ENCODE measurements at places on chromosomes 11 and 22. TPM values are rescaled to one million over a fixed set of nuclear protein-coding genes. Genes with fewer than 3 reads are reported as not detected.
A peak's percentile ranks its signal among the peaks of the same experiment; 100 is the strongest.

GRCh38 chr11:27363576-27364117 is 632 bp upstream of the CCDC34 start:
- no peaks in the 10 kb centered on the region for H3K27me3 ChIP-seq
- peaks cover 6% of the 10 kb centered on the region for H3K4me1 ChIP-seq
- peaks cover 11% of the 10 kb centered on the region for H3K36me3 ChIP-seq
- H3K27ac ChIP-seq, result no peak overlapping the region
- H3K4me3 ChIP-seq, result peak overlapping the region; percentile 70

GRCh38 chr11:128687321-128687720 is 6.6 kb upstream of the FLI1 start:
- H3K4me1 ChIP-seq, result peaks cover 67% of the 10 kb centered on the region
- H3K27ac ChIP-seq, result no peak overlapping the region
- H3K27me3 ChIP-seq, result peaks cover 95% of the 10 kb centered on the region
- peak overlapping the region; percentile 55 for H3K4me3 ChIP-seq
- no peak for DNase-seq

DNA sequence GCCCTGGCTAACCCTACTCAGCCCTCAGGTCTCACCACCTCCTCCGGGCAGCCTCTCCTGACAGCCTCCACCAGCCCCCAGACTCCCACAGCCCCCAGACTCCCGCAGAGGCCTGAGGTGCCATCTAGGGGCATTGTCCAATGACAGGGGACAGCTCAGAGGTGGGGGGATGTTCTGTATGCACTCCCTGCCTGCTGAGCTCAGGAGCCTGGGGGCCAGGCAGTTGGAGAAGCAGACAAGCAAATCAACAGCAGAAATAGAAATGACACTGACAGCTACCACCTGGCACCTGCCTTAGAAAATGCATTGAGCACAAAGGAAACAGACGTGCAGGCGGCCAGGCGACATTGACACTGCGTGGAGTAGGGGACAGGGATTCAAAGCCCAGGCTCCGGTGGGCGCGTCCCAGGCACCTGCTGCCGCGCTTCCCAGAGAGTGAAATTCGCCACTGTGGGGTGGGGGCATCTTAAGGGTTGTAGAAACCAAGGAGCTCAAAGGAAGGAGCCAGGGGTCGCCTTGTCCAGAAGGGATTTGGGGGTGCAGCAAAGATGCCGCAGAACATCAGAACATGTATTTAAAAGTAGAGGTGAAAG is 22.5 kb upstream of the WNT7B start:
- no peak overlapping the region for H3K4me3 ChIP-seq
- H3K4me1 ChIP-seq, result peaks cover 75% of the 10 kb centered on the region
- no peaks in the 10 kb centered on the region for H3K27me3 ChIP-seq
- no peak for DNase-seq
- H3K36me3 ChIP-seq, result no peaks in the 10 kb centered on the region

DNA sequence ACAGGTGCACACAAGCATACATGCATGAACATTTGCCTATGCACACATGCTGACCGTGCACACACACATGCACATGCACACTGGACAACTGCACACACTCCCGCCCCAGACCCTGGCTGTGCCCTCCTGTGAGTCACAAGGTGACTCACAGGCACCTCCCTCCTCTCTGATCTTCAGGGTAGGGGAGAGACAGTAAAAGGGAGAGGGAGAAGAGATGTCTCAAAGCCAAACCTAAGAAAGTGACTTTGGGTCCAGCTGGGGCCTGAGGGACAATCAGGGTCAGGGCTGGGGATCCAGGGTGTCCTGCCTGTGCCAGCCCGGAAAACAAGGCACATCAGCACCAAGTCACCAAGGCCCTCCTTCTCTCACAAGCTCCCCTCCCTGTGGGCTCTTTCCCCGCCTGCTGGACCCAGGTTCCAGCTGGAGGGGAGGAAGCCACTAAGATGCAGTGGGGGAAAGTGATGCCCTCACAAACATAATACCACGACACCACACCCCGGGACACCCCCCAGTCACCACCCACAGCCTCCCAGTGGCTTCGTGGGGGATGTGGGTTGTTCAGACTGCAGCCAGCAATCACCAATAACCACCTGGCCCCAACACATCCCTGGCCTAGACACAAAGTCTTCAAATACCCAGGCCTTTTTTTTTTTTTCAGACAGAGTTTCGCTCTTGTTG is 39.3 kb downstream of the PDGFB start:
- no peaks in the 10 kb centered on the region for H3K36me3 ChIP-seq
- no peaks in the 10 kb centered on the region for H3K27me3 ChIP-seq

- no peaks in the 10 kb centered on the region for H3K36me3 ChIP-seq
- no peak for DNase-seq
- H3K27me3 ChIP-seq, result no peaks in the 10 kb centered on the region
- H3K27ac ChIP-seq, result no peak overlapping the region
Observed at GRCh38 chr22:44391015-44391414, 78.3 kb upstream of the SHISAL1 start.

DNA sequence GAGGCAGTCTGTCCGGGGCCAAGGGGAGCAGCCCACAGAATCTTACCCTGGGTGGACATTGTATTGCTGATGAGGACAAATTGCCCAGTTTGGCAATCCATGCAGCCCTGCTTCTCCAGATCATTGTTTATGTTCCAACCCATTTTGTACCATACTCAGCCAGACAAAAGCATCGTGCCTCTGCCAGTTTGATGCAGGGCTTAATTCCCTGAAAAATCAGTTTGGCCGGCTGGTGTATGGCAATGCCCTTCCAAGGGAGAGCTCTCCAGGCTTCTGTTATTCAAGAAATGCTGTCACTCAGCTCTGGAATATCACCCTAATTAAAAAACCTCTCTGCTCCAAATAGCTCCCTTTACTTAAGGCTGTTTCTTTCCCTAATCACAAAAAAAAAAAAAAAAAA is 697.7 kb downstream of the TBC1D22A start:
- DNase-seq, result no peak
- H3K27me3 ChIP-seq, result no peaks in the 10 kb centered on the region
- H3K4me1 ChIP-seq, result no peaks in the 10 kb centered on the region
- no peak overlapping the region for H3K27ac ChIP-seq

- peaks cover 42% of the 10 kb centered on the region for H3K36me3 ChIP-seq
- no peak for DNase-seq
- peak overlapping the region; percentile 63 for H3K4me3 ChIP-seq
Observed at GRCh38 chr11:704781-705645, 1.0 kb upstream of the EPS8L2 start.

- no peaks in the 10 kb centered on the region for H3K27me3 ChIP-seq
- no peak overlapping the region for H3K4me3 ChIP-seq
- no peak for DNase-seq
- H3K36me3 ChIP-seq, result no peaks in the 10 kb centered on the region
Observed at GRCh38 chr11:31247321-31247720, 122.2 kb downstream of the DCDC1 start.

DNA sequence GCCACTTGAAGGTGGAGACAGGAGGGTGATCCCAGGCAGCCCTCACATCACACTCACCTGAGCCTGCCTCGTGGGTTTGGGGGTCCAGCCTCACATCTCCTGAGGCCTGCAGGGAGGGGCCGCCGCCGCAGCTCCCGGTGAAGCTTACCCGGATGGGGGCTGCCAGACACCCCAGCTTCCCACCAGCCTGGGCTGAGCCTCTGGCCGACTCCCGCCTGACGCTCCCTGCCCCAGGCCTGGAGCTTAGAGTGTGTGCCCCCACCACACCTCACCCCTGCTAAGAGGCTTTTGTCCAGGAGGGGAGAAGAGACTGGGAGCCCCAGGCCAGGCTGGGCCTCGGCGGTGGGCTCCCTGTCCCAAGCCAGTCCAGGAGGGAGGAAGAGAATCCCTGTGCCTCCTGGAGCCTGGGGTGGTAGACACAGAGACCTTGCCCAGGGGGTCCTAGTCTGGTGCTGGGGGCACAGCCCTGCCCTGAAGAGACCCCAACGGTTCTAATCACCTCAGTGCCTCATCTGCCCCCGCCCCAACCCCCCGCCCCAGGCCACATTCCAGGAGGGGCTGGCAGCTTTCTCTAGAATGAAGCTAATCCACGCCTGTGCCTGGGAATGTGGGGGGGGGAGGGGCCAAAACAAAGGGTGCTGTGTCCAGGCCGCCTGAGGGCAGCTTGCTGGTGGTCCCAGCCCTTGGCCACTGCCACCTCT is at the start of gene SLC16A8:
SLC16A8 (minus strand) TSS at position 254 of the 701 bp plus-strand sequence. CDS start 1,311 bp downstream, outside the sequence.
- peaks cover 35% of the 10 kb centered on the region for H3K4me1 ChIP-seq
- H3K4me3 ChIP-seq, result no peak within 1 kb of the TSS
- no peaks in the 10 kb centered on the region for H3K27me3 ChIP-seq
- DNase-seq, result no peak
- H3K36me3 ChIP-seq, result no peaks in the 10 kb centered on the region

DNA sequence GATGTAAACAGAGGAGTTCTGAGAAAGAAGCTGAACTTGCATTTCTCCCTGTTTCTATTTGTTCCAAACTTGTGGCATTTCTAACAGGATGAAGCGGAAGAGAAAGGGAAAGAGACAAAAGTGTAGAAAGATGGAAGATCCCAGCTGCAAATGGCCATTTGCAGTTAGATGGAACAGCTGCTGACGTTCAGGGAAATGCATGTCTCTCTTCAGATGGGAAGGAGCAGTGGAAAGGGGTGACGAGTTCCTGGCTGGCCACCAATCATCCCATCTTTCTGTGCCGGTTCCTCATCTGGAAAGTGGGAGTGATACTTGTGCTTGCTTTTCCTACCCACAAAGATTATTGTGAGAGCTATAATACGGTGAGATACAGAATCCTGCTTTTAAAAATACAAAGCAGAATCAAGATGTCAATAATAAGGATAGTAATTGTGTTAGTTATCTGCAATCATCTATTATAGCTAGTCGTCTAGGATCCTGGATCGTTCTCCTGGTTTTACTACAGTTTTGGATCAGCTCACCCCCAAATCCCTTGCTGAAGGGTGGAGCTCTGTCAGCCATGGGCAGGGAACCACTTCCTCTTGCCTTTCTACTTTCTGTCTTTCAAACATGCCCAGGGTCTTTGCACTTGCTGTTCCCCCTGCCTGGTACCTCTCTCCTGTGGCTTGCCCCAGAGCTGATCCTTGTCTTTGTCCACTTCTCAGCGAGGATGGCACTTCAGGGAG is 1.2 kb upstream of the TIMP3 start:
- peak overlapping the region; percentile 95 for H3K27ac ChIP-seq
- no peaks in the 10 kb centered on the region for H3K36me3 ChIP-seq
- H3K4me3 ChIP-seq, result peak overlapping the region; percentile 96
- DNase-seq, result no peak
- no peaks in the 10 kb centered on the region for H3K27me3 ChIP-seq

- H3K4me1 ChIP-seq, result peaks cover 11% of the 10 kb centered on the region
- H3K4me3 ChIP-seq, result no peak overlapping the region
- H3K27ac ChIP-seq, result no peak overlapping the region
- no peaks in the 10 kb centered on the region for H3K27me3 ChIP-seq
- no peaks in the 10 kb centered on the region for H3K36me3 ChIP-seq
- peak; percentile 60 for DNase-seq
Observed at GRCh38 chr22:22870577-22871404, 16.8 kb upstream of the IGLL5 start.

DNA sequence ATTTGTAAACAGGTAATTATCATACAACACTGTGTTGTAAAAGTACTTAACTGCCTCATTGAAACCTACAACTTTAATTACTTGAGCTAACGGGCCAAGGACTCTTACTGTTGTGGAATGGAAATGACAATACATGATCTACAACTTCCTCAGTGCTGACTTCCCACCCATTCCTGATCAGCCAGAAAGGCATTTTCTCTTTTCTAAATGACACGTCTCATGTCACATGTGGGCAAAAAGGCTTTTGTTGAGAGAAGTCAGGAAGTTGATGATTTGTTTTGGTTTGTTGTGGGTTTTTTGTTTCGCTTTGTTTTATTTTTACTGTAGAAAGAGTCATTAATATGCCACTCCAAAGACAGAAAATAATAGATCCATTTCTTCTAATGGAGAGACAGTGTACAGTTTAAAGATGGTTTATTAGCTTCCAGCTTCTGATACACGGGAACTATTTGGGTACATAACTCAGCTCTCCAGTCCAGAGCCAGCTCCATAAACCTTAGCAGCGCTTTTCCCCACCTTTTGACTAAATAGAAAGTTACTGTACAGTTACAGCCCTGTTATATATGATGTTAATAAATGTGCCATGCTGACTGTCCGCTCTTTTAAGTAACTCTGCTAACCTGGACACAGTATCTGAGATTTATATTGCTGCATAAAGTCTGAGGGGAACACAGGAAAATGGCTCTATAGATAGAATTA is 509.4 kb upstream of the API5 start:
- no peaks in the 10 kb centered on the region for H3K36me3 ChIP-seq
- no peak overlapping the region for H3K27ac ChIP-seq
- DNase-seq, result no peak
- H3K4me1 ChIP-seq, result no peaks in the 10 kb centered on the region

DNA sequence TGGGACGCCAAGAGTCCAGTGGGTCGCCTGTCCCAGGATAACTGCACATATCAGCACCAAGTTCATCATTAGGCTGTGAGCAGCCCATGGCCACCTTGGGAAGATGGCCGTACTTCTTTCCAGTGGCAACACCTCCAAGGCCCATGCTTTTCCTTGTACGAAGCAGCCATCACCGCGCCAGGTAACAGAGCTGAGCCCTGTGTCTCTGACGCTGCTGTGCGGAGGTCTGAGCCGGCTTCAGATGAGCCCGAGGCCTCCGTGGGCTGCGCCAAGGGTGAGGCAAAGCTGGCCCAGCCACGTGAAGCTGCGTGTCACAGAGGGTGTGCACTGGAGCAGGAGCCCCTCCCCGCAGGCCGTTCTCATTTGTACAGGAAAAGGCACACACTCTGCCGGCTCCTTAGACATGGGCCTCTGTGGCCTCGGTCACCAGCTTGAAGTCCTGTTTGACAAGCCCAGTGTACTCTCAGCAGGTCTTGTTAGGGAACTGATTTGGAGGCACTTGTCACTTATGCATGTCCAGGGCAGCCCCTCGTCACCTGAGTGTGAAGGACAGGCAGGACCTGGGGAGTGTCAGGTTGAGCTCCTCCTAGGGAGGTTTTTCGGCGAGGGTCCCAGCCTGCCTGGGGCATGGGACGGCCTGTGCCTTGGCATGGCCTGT is 401.5 kb downstream of the TBC1D22A start:
- H3K4me1 ChIP-seq, result peaks cover 3% of the 10 kb centered on the region
- H3K27me3 ChIP-seq, result no peaks in the 10 kb centered on the region
- H3K27ac ChIP-seq, result no peak overlapping the region

GRCh38 chr22:16955678-16956210 is 52.3 kb downstream of the GAB4 start:
- DNase-seq, result peak; percentile 90
- no peak overlapping the region for H3K27ac ChIP-seq
- no peaks in the 10 kb centered on the region for H3K4me1 ChIP-seq
- H3K4me3 ChIP-seq, result no peak overlapping the region
- no peaks in the 10 kb centered on the region for H3K27me3 ChIP-seq

- no peak overlapping the region for H3K27ac ChIP-seq
- H3K4me3 ChIP-seq, result no peak overlapping the region
- H3K36me3 ChIP-seq, result no peaks in the 10 kb centered on the region
- H3K4me1 ChIP-seq, result no peaks in the 10 kb centered on the region
Observed at GRCh38 chr11:132257871-132258270, 887.5 kb downstream of the NTM start.

The UBQLNL gene
- total RNA-seq, result 0.19 TPM

The PTPMT1 gene
- 74.5 TPM for total RNA-seq

The DKK3 gene
- 97.2 TPM for total RNA-seq

The CLP1 gene
- 12.1 TPM for total RNA-seq

Measured in esophagus muscularis mucosa (tissue), 4 donors.